ENCODE measurements at places on chromosomes 4 and X.

DNA sequence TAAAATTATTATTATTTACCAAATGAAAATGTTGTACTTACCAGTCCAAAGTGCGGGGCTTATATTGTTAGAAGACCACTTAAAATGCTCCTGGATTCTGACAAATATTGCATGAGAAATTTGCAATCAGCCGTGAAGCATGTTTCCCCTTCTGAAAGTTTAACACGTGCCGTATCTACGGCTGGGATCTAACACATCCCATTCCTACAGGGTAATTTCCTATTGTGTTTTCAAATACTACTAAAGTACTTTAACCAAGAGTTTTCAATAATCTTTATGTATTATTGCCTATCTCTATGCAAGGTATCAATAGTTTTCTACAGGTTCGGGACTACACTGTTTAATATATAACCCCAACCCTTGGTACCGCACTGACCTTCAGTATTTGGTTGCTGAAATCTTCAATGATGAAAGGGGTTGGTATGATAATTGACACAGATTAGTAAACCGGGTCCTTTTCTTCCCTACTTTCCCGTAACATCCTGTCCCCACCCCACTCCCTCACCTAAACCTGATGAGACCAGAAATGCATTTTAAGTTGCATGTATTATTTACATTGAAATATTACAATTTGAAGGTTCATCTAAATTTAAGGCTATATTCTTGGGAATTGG is 795 bp upstream of the BRWD3 start:
- no peak for DNase-seq

DNA sequence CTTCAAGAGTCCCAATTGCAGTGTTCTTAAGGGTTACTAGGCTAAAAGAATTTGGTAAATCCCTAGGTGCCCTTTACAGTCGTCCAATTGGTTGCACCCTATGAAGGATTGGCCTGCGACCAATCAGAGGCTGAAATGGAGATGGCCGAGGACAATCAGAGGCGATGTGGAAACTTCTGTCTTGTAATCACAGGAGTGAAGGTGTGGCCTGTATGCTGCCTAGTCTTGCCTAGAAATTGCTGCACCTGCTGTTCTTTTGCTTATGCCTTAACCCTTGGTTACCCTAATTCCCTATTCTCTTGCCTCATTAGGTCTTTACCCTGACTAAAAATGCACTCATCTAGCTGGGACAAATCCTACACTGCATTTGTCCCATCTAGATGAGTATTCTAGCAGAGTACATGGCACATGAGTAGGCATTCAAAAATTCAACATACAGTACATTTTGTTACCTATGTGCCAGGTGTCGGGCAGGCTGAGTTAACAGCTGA is 1.0 kb upstream of the DCK start:
- DNase-seq = peak; percentile 15

GRCh38 chrX:54044877-54045338 is 635 bp upstream of the PHF8 start:
- DNase-seq = no peak

DNA sequence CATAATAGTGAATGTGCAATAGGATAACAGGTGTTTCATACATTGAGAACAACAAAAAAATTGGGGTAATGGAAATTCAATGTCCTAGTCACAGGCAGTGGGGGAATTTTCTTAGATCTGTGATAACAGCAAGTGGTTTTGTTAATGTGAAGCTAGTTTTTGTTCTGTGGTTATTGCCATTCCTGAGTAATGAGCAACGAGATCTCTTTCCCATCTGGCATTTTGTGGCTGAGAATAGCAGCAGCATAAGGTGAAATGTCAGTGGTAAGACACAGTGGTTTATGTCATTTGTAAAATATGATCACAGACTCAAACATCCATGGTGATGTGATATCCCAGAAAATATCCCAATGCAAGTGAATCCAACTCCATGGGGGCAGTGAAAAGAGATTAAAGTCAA is 497.5 kb downstream of the KCNIP4 start:
- DNase-seq = peak; percentile 79

DNA sequence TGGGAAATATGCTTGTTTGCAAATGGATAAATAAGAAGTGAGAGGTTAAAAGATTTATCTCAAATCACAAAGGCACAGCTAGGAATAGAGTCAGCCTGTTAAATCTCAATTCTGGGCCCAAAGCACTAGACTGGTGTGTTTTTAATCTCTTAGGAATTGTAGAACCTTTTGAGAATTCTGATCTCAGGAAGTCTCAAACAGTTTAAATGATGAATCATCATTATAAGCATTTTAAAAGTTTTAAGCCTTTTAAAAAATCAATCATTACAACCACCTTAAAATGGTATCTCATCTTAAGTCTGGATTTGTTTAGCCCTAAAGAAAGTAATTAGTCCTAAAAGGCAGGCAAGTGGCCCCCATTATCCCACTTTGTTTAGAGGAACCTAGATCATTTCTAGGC is 17.8 kb downstream of the DGKK start:
- DNase-seq = no peak

GRCh38 chr4:16764622-16765021 is 133.8 kb downstream of the LDB2 start:
- DNase-seq = no peak

DNA sequence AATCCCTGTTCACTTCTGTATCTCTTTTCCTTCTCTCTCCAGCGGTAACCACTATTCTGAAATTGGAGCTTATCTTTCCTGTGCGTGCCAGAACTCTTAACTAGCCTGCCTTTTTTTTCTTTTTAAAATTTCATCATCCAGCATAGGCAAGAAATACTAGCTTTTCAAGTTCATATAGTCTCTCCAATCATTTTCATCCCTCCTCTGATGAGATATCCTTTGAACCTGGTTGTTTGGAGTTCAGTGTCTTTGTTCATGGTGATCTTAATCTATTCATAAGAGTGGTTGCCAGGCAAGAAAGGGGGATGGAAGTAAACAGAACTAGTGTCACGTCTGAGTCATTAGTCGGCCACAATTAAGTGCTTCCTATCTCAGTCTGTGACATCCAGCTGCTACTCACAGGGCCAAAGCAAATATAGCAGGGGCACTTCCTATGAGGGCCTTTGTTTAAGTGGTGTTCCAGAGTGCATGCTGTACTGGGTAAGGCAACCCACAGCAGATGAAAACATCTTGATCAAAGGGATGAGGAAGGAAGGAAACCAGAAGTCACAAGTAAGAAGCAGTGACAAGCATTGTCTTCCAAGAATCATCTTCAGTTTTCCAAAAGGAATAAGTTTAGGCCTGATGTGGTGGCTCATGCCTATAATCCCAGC is 56.4 kb upstream of the XIAP start:
- DNase-seq = peak; percentile 86

DNA sequence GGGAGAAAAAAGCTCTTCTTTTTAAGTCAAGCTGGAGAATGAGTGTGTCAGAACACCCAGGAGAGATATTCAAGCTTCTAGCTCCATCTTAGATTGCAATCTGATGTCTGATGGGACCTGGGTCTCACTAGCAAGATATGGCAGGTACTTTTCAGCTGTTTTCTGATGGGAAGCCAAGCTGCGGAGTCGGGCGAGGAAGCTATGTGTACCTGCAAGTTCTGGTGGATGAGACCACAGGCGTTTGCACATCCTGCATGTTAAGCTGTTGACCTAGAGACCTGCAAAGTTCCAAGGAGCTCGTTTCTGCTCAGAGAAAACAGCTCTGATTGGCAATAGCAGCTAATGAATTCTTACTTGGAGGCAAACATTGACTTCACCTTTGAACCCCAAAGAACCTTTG is 167.3 kb upstream of the GATB start:
- DNase-seq = no peak

DNA sequence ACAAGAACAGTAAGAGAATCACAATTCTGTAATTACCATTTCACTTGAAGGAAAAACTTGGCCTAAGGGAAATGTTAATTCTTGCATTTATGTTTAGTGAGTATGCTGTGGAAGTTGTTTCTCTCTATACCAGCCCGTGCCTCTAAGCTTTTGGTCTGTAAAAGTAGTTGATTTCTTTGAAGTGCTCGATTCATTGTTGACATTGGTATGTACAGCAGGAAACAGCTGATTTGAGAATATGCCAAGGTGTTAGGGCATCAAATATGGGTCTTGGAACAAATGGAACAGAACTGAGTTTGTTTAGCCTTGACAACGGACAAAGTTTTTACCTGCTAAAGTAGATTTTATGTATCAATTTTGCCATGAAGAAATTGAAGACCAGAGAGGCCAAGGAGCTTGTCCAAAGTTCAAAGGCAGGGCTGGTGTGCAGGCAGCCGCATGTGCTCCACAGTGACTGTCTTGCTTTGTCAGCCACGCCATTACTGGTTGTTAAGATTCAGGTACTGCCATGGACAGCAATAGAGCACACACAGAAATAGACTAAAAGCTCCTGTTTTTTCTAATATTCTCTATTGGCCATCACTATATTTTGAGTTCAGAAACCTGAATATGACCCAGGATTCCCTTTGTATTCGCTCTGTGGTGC is 75.5 kb upstream of the TLR3 start:
- no peak for DNase-seq

GRCh38 chr4:151792995-151793394 is 32.2 kb upstream of the GATB start:
- DNase-seq = no peak

DNA sequence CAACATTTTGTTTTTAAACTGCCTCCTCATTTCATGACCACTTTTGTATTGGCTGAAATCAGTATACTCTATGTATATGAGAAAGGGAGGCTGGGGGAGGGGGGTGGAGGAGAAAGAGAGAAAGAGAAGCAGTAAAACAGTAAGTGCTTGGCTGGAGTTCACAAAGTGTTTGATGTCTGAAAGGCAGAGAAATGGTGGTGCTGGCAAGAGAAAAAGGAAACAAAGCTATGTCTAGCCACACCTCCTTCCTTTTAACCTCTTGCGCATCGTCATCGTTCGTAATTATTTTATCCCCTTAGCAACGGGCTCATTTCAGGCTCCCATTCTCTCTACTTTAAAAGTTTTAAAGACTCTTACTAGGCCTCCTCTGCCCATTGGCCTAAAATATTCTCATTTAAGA is 25.6 kb downstream of the RPA4 start:
- no peak for DNase-seq

- peak; percentile 52 for DNase-seq
Measured at GRCh38 chrX:23902419-23902818, 5.3 kb downstream of the APOO start.

DNA sequence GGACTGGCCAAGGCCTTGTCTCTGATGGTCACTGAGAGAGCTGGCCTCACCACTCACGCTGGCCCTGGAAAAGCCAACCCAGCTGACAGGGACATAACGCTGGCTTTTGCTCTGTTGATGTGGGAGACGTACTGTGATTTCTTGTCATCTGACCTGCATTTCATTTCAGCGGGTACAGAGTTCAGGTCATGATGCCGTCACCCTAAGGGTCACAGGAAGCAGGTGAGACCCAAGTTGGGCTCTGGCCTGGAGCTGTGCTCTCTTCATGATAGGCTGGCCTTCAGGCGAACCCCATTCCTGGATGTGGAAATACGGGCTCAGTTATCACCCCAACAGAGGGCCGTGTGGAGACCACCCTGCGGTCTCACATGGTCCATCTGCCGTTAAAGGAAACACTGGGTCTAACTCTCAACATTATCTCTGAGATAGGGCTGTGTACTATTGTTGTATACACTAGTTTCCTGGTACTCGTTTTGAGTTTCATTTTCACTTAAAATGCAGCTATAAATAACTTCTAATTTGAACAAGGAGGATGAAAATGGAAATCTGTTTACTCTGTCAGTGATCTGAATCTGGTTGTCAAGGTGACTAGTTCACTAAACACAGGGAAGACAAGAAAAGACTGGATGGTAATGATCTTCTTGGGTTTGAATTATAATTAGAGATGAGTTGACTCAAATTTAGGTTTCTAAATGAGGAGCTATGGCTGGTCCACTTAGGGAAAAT is 89.1 kb downstream of the TBC1D9 start:
- no peak for DNase-seq

DNA sequence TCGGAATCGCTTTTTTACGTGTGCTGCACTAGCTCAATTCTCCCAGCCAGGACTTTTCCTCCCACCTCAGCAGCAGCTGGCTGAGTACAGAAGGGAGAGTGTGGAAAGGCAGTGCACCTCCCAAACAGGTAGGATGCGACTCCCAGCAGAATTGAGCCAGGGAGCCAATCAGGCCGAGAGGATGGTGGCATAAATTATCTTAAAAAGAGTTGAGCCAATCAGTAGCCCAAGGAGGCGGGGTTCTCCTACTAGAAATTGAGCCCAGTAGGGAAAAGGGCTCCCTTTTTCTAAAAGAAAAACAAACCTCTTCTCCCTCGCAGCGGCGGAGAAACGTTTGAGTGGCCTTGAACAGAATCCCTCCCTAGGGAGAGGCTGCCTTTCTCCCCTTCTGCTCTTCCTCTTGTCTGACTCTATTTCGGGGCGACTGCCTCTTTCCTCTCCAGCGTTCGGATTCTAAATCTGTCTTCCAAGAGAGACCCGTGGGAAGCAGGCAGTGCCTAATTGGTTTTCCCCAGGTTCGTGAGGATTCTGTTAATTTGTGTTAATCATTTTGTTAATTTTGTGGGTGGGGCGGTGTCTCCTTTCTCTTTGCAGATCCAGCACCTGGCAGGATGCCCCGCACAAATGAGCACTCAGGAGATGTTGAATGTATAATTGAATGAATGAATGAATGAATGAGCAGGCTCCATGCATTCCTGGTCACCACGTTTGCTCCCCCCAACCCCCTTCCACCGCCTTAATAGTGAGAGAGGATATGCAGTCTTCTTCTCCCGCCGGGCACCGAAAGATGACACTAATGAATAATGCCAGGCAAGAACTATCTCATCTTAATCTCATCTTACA is at the start of gene GABRG1:
GABRG1 (minus strand) TSS at position 142 of the 843 bp plus-strand sequence; CDS start at position 1, 141 bp downstream.
- no peak for DNase-seq

DNA sequence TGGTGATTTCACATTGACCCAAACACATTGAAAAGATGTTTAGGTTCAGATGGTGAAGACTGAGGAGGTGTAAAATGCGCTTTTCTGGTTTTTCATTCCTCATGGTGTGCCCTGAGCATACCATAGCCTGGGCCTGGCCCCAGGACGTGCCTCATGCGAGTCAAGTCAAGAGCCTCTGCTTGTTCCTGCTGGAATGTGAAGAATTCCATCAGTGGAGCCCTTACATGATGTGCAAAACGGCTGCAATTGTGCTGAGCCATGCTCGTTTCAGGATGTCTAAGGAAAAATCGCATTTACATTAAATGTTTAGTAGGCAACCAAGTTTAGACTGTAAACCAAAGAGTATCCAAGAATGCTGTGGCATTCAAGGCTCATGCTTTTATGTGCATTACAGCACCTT is 34.9 kb downstream of the GYG2 start:
- DNase-seq = no peak

DNA sequence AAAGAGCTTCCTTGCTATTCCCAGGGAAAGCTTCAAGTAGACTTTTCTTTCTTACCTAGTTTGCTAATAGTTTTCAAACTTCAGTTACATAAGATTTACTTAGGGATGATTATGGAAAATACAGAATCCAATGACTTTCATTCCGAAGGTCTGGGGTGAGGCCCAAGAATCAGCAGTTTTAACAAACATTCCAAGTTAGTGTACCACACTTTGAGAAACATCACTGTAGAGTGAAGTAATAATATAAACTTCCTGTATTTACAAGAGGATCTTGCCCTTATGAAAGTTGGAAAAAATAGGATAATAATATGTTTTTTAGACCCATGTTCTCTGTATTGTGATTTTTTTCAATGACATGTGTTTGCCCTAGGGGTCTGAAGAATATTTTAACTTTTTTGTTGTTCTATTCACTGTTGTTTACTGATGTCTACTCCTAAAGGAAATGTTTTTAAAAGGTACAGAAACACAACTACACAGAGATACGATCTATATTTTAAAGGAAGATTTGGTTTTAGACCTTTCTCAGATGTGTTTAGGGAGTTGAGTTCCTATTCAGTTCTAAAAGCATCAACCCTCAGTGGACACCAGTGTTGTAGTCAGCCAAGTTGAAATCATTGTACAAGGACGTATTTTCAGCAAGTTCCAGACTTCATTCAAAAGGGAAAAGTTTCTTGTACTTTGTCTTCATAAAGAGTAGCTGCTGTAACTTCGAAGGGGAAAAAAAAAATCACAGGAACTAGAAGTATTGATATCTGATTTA is 295.8 kb upstream of the SLC7A11 start:
- no peak for DNase-seq

All from myocyte (in vitro differentiated cells).